ENCODE measurements at places on chromosomes 13 and 19.

GRCh38 chr19:13611596-13611995, 105.3 kb upstream of the CACNA1A start:
- no peak for DNase-seq

- no peak for DNase-seq
Observed at GRCh38 chr19:38893341-38893771, 6.1 kb downstream of the SIRT2 start.

DNA sequence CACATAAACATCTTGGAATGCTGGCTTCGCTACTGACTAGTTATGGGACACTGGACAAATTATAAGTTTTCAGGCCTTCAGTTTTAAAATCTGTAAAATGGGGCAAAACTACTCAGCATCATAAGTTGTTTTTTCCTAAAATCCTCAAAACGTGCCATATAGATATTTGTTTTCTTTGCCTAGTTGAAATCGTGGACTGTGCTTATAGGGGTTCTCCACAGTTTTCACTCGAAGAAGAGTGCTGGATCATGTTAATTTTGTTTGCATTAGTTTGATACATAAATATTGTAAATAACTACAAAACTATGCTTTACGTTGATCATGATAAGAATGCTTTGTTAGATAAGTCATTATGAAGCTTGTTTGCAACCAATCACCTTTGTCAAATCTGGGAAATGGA, 313.4 kb downstream of the OXGR1 start:
- DNase-seq: no peak

- no peak for DNase-seq
Observed at GRCh38 chr19:976476-976875, 7.7 kb upstream of the WDR18 start.

DNA sequence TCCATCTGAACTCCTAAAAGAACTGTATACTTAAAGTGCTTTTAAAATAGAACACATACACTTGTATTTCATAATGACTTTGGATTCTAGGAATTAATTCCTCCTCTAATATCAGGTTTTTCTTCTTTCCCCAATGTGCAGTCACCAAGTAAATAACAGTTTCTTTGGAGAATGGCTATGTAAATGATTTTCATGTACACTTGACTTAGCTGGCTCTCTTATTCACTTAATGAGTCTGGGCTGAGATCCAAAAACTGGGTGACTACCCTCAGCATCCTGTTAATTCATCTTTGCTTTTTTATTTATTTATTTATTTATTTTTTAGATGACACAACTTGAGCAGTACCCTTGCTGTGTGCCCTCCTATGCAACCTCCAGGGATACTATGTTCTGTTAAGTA, 1003.7 kb downstream of the SLITRK1 start:
- DNase-seq: peak; percentile 56

GRCh38 chr13:98285852-98286594, 109.0 kb upstream of the RNF113B start:
- DNase-seq: no peak

DNA sequence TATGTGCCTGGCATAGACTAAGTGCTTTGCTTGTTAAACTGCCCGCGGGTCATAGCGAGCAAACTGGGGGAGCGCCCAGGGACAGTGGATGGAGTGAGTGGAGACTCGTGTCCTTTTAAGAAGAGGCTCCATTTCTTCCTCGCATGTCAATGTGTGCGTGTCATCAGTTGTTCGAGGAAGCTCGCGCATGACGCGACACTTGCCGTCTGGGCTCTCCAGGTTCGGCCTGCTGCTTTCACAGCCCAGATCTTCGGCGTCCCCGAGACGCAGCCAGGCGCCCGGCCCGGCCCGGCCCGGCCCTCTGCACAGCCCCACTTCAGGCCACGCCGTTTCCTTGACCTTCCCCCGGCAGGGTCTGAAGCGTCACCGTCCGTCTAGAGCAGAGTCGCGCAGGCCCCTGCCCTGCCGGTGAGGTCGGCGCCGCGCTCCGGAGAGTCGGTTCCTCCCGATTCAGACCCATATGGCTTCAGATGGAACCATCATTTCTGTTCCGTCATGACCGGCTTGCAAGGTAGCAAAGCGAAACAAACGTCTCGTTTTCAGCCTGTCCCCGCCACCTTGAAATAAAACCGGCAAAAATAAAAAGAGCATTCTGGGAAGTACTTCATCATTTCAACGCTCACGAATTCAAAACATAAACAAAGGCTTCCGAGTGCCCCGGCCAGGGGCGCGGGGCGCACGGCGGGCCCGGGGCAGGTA, 599 bp upstream of the ARHGEF7 start:
- DNase-seq: no peak

DNA sequence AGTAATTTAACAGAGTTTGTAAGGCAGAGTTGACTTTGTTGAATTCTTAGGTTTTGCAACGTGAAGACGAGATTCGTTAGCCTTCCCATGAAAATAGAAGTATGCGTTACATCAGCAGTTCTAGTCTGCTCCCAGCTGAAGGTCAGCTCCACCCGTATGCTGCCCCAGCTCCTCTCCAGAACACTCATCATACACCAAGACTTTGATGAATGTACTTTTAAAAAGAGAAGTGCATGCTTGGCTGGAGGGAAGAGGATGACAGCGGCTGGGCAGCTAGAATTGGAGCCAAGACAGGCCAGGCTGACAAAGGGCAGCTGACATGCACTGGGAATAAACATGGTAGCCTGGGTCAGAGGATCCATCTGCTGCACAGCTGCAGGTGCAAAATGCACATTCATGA, 166.3 kb upstream of the ARGLU1 start:
- DNase-seq: no peak

DNA sequence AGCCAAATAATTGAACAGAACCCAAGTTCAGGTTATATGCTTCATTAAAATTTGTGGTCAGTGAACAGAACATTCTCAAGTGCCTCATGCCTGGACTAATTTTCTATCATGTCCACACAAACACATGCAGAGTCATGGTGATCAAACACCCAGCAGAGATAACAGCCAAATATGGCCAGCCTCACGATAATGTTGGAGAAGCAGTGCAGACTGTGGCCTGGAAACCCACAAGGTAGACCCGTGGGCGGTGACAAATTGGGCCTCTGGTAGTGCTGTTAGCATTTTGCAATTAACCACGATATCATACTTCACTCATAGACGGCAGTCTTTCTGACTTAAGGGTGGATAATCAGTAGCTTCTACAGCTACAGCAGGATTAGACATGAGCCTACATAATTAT, 35.0 kb upstream of the VWA8 start:
- peak; percentile 46 for DNase-seq

DNA sequence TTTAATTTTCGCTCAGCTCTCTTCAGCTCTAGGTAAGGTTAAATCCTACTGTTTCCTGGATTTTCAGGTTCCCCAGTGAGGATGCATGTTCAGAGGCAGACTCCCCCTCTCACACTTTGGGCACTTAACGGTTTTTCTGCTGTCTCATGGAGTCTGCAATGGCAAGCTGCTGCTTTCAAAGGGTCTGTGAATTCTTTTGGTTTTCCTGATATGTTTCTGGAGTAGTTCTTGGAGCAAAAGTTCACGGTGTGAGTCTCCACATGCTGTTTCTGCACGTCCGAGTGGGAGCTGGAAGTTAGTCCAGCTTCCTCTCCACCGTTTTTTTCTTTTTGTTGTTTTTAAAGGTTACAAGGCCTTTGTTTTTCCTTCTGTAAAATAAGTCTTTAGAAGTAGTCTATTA, 35.4 kb downstream of the DNAJC15 start:
- no peak for DNase-seq
